Suppressor macrophage (primary cell): ENCODE measurements at places on chromosomes 3 and 15.
A peak's percentile ranks its signal among the peaks of the same experiment; 100 is the strongest.

- no peak for DNase-seq
Observed at GRCh38 chr3:34077417-34078195, 279.2 kb downstream of the PDCD6IP start.

DNA sequence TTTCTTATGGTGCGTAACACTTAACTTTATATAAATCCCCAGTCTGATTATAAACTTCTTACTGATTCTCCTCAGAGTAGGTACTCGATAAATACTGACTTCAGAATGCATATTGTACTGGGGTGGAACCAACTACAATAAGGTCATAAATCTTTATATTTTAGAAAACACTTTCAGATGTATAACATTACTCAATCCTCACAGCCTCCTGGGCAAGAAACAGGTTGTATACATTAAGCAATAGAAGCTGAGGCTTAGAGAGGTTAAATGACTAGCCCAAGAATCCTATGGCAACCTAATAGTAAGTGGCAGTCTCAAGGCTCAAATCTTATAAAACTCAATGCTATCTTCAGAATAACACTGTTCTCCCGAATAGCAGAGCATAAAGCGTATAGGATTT is 9.1 kb downstream of the VPS13C start:
- DNase-seq: no peak

- DNase-seq: peak; percentile 18
Observed at GRCh38 chr3:127074900-127075360, 92.0 kb downstream of the PLXNA1 start.

GRCh38 chr3:129936757-129937156 is 37.8 kb upstream of the TRH start:
- DNase-seq: peak; percentile 53

GRCh38 chr3:50581459-50581842 is 12.1 kb downstream of the HEMK1 start:
- DNase-seq: no peak

GRCh38 chr3:152885076-152885475 is 50.1 kb downstream of the P2RY1 start:
- DNase-seq: peak; percentile 44

DNA sequence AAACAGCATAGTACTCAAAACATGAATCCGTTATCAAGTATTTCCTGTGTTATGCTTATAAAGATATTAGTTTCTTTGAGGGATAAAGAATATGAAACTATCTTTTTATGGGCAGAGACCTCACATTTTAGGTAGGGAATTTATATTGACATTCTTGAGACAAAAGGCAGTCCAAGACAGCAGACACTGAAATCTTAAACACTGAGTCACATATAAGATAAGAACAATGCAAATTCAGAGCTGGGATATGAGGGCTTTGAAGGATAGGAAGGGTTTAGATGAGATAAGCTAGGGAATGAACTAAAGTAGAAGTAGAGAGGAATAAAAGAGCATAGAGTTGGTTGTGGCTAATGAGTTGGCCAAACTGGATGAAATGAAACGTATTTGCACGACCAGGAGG is 58.4 kb downstream of the ASTE1 start:
- DNase-seq: no peak

- peak; percentile 48 for DNase-seq
Observed at GRCh38 chr3:65342084-65342683, 654.4 kb upstream of the ADAMTS9 start.

DNA sequence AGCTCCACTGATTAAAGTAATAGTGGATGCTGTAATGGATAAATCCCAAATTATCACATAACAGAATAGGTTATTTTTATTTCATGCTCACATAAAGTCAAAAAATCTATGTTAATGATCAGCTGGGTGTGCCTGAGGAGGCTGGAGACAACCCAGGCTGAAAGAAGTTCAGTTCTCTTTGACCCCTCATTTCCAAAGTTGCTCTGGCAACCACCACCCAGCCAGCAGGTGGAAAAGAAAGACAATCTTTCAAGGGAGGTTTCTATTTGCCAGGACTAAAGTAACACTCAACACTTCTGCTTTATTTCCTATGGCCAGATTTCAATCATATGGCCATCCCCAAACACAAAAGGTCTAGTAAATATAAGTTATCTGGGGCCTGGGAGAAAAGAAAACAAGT is 48.8 kb upstream of the ANKRD28 start:
- no peak for DNase-seq

DNA sequence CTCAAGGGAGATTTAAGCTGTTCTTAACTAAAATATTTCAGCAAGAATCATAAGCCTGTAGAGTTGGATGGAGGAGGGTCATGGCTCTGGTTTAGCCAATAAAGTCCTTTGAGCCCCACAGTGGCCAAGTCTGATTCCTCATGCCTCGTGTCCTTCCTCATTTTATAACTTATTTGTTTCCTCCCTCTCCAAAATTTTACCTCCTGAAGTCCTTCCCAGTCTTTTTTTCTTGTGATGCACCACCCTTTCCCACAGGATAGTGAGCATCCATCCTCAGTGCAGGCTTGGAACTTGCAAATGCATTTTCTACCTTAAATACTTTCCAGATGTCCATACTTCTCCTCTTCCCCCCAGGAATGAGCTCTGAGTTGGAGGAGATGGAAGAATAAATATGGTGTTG is 162.7 kb upstream of the AGTR1 start:
- no peak for DNase-seq

- peak; percentile 21 for DNase-seq
Observed at GRCh38 chr3:100641471-100642032, 32.2 kb downstream of the ADGRG7 start.

DNA sequence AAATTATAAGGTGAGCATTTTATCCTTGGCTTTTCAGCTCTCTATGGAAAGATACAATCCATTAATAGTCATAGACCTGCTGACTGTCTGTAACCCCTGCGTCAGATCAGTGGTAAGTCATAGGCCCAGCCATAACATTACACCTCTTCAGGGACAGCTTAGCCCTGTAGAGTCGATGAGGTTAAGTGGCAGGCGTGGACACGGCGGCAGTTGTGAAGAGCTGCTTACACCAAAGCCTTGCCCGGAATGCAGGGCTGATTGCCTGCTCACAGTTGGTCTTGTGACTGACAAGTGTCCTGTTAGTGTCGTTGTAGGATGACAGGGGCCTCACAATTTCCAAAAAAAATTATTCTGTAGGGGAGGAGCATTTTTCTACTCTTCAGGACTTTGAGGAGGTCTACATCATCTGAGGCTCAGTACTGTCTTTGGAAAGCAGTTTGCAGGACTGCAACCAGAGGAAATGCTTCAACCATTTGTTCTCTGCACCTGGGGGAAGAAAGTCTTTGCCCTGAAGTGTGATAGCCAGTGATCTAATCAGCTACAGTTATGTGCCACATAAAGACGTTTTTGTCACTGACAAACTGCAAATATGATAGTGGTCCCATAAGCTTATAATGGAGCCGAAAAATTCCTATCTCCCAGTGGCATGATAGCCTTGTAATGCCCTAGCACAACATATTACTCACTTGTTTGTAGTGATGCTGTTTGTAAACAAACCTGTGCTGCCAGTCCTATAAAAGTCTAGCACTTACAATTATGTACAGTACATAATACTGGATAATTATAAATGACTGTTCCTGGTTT is 14.9 kb upstream of the SELENOT start:
- no peak for DNase-seq

- DNase-seq: no peak
Observed at GRCh38 chr3:4409971-4410573, 57.0 kb downstream of the SUMF1 start.

- DNase-seq: no peak
Observed at GRCh38 chr3:147412261-147412916, 3.2 kb downstream of the ZIC1 start.

GRCh38 chr3:69541711-69542088 is 155.8 kb upstream of the FRMD4B start:
- DNase-seq: peak; percentile 88

DNA sequence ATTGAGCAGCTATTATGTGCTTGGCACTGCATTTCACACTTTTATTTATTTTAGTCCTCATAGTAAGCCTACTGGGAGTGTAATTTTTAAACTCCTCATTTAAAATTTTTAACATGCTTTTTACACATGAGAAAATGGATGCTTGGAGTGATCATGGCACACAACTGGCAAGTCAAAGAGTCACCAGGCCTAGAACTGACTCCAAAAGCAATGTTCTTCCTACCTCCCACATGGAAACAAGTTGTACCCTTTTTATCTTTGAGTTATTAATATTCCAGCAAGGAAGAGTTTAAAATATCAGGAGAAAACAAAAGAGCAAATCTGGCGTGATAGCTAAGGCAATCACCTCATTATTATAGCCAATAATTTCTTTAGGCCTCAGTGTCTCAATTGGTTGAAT is 100.6 kb downstream of the MEIS2 start:
- no peak for DNase-seq

- DNase-seq: no peak
Observed at GRCh38 chr15:28005004-28005527, 94.0 kb downstream of the OCA2 start.

- DNase-seq: no peak
Observed at GRCh38 chr3:46870651-46871050, 6.9 kb upstream of the PTH1R start.

DNA sequence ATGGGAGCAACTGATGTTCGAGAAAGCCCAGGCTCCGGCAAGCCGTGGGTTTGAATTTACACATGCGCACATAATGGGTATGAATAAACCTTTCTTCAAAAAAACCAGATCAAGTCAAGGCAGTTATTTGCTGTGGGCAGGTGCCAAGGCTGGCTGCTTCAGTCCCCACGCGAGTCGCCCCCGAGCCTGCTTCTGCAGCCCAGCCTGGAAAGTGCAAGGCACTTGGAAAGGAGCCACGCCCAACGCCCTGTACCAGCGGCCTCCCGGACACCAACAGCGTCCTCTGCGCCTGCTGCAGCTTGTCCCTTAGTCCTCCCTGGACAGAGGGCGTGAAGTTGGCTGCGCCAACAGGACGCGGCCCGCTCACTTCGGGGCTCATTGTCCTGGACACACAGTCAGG is 68.9 kb downstream of the KLF15 start:
- no peak for DNase-seq

DNA sequence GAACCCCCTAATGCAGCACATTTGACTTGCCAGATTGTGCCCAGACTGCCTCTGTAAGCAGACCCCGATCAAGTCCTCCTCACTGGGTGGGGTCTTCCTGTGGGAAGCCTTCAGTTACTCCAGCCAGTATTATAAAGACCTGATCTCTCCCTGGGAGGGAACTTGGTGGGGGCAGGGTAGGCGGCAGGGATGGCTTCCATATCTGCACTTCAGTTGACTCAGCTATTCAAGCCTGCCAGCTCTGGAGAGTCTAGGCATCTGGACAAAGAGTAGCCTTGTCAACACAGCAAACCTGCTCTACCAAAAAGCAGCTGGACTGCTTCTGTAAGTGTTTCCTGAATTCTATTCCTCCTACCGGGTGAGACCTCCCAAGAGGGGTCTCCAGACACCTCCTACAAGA is 21.0 kb upstream of the SLC25A38 start:
- peak; percentile 32 for DNase-seq

GRCh38 chr3:157130467-157131251 is 29.3 kb downstream of the CCNL1 start:
- peak; percentile 55 for DNase-seq

GRCh38 chr15:55518641-55519040 is 10.6 kb upstream of the DNAAF4 start:
- no peak for DNase-seq

DNA sequence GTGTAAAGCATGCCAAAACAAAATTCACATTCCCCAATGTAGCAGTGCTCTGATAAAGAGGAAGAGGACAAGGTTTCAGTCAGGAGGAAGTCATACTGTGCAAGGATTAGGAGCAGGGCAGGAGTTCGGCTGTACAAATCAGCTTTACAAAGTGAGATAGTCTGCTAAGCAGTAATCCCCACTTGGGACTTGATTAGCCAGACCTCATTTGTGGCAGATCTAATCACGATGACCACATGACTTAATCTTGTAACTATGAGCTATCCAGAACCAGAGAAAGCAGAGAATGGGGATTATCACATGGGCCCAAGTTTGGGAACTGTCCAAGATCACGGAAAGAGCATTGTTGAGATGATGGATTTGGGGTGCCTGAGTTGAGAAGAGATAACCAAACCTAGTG is 7.8 kb downstream of the DCBLD2 start:
- DNase-seq: peak; percentile 45

GRCh38 chr15:61084472-61084871 is 144.6 kb downstream of the RORA start:
- no peak for DNase-seq

GRCh38 chr3:141201122-141201521 is 30.5 kb upstream of the PXYLP1 start:
- no peak for DNase-seq
